ENCODE measurements at places on chromosomes 3 and 15.

GRCh38 chr3:62161371-62161770, 212.0 kb downstream of the FEZF2 start:
- DNase-seq = no peak

GRCh38 chr3:165852191-165852590, 15.0 kb upstream of the BCHE start:
- DNase-seq = no peak

- no peak for DNase-seq
These were observed 34.1 kb upstream of the NMD3 start for GRCh38 chr3:161187046-161187445.

DNA sequence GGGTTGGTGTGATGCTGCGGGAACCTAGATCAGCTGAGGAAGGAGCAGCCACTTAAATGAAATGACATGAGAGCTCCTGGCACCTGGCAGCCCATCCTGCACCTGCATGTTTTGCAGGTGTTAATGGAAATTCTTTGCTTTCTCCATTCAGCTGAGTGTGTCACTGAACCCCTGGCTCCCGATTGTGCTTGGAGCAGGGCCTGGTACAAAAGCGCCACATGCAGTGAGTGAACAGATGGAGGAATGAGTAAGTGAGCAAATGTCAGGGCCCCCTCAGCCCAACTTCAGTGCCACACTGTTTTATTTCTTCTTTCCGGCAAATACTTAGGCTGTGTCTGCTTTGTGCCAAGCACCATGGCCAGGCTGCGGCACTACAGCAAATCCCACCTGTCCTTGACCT, 132.2 kb downstream of the ASB7 start:
- no peak for DNase-seq

DNA sequence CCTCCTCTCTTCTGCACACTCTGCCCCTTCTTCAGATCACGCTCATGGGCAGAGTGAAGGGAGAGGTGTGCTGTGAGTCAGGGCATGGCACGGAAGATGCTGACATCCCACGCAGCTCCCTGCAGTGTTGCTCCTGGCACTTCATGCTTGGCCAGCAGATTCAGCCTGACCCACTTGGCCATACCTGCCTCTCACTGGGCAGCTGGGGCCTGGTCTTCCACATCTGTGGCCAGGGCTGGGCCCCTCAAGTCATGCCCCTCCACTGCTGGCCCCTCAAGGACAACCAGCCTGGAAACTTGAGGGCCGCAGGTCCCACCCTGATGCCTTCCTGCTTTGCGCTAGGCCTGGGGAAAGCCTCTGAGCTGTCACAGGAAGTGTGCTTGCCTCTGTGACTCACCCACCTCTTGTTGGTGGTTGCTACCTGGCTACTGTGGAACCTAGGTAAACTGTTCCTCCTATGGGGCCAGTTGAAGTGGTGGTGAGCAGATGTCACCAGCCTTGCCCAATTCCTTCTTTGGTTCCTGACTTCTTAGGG, 48.7 kb downstream of the BSN start:
- peak; percentile 63 for DNase-seq

GRCh38 chr3:109480014-109480413, 142.7 kb upstream of the DPPA4 start:
- DNase-seq = no peak

GRCh38 chr3:8371960-8372463, 129.6 kb upstream of the LMCD1 start:
- DNase-seq = no peak

GRCh38 chr3:185796431-185797107, 28.3 kb downstream of the IGF2BP2 start:
- peak; percentile 97 for DNase-seq

DNA sequence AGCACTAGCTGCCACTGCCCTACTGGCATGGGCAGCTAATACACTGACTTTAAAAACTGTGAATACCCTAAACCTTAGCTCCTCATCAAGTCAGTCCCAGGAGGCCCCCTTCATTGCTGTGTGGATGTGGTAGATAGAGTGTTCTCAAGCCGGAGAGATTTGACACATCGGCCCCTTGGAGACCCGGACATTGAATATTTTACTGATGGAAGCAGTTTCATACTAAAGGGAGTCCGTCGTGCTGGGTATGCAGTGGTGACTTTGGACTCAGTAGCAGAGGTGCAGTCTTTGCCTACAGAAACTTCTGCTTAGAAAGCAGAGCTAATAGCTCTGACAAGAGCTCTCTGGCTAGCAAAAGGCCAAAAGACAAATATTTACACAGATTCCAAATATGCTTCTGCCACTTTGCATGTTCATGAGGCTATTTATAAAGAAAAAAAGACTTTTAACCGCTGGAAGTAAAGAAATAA, 17.5 kb downstream of the CCR4 start:
- no peak for DNase-seq

DNA sequence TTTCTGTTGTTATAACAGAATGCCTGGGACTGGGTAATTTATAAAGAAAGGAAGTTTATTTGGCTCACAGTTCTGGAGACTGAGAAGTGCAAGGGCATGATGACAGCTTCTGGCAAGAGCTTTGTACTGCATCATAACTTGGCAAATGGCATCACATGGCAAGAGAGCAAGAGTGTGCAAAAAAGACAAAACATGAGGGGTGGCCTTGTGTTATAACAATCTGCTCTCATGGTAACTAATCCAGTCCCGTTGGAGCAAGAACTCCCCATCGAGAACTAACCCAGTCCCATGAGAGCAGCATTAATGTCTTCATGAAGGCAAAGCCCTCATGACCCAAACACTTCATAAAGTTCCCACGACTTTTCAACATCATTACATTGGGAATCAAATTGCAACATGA, 23.2 kb downstream of the SCN11A start:
- DNase-seq = no peak

DNA sequence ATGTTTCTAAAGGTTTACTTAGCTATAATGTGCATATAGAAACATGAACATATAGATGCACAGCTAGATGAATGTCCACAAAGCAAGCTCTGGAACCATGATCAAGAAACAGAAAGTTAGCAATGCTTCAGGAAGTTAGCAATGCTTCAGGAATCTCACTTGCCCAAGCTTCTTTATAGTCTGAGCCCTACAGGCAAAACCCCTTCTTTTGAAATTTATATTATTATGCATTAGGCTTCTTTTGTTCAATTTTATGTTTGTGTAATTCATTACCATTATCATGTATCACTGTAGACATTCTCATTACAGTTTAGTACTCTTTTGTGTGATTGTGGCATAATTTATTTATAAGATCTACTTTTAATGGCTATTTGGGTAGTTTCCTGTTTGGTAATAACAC, 286.4 kb upstream of the BCHE start:
- no peak for DNase-seq

DNA sequence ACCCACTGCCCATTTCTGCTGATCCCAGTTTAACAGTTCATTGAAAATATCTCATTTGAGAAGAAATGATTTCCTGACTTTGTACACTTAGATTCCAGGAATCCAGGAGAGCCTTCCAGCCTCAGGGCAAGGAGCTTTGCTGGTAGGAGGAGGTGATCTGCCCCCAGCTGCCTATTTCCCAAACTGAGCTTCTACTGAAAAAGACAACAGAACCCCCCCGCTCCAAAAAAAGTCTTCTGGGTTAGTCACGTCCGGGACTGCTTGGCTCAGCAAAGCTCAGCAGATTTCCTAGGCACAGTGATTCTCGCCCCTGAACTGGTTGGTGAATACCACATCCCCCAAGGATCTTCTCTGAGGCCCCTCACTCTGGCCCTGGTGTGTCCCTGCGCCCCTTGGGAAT, 13.1 kb downstream of the SLC6A6 start:
- no peak for DNase-seq

- no peak for DNase-seq
These were observed 53.9 kb downstream of the MRPS25 start for GRCh38 chr3:15011174-15011573.

DNA sequence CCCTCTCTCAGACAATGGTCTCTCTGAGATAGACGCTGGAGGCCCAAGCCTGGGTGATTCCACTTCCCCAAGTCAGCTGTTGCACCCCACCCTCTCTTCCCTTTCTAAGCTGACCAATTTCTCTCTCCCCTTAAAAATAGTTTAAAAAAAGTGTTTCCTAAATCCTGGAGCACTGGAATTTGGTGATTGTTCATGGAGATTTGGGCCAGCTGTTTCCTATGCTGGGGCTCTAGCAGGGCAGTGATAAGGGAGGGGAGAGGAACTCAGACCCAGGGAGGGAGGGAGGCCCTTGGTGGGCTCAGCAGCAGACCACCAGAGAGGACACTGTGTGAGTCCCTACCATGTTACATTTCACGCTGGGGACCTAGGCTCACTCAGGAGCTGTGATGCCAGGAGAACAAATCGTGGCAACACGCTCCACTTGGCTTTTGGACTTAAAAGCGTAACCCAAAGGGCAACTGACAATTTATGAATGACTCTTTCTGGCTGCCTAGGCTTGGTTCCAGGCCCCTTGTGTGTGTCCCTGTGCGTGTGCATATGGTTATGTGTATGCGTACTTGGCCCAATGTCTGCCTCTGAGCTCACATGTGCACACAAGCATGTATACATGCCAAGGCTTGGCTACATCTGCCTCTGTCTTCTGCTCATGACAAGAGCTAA, 59.8 kb upstream of the INSYN1 start:
- DNase-seq = no peak

DNA sequence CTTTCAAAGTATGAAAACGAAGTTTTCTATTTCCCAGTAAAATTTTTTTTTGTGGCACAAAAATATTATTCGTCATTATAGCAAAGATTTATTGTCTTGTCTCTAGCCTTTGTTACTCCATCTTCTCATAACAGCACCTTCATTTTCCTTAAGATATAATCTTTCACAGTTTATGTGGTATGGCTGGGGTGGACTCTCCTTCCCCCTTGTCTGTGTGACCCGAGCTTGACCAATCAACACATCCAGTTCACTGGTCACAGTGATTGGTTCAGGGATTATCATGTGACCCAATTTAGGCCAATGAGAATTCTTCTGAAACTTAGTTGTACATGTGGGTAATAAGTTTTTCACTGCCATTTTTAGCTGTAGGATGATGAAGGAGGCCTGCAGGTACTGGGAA, 71.2 kb upstream of the DCBLD2 start:
- no peak for DNase-seq

- DNase-seq = no peak
These were observed 19.9 kb upstream of the PDE8A start for GRCh38 chr15:84961707-84962106.

DNA sequence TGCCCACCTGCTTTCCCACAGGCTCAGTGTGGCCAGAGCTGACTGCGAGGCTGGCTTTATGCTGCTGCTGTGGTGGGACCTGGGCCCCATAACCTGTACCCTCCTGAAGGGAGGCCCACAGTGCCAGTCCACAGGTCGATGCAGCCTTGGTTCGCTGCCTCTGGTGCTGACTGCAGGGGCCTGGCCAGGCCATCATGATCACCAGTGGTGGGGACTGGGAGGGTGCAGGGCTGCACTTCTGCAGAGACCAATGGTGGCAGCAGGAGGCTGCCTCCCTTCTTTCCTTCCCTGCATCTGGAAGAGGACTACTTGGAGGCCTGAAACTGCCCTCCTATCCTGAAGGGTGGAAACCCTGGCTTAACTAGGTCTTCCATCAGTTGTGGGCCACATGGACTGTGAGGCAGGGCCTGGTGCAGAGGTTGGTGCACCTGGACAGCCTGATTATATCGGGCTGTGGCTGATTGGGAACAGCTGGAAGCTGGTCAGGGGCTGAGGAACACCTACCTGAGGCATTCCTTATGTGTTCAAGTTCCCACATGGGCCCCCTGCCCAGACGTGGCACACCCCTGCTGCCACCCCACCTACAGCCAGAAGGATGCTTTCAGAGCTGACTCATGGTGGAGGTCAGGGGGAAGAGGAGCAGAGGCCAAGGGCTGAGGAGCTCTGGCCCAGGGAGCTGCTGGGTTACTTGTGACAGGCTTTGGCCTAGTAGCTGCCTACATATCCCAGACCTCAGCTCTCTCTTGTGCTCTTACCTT, 29.8 kb downstream of the POMGNT2 start:
- no peak for DNase-seq

GRCh38 chr3:112463250-112463649, 36.0 kb downstream of the BTLA start:
- DNase-seq = no peak

GRCh38 chr15:59137566-59137965, 32.6 kb downstream of the CCNB2 start:
- DNase-seq = no peak

DNA sequence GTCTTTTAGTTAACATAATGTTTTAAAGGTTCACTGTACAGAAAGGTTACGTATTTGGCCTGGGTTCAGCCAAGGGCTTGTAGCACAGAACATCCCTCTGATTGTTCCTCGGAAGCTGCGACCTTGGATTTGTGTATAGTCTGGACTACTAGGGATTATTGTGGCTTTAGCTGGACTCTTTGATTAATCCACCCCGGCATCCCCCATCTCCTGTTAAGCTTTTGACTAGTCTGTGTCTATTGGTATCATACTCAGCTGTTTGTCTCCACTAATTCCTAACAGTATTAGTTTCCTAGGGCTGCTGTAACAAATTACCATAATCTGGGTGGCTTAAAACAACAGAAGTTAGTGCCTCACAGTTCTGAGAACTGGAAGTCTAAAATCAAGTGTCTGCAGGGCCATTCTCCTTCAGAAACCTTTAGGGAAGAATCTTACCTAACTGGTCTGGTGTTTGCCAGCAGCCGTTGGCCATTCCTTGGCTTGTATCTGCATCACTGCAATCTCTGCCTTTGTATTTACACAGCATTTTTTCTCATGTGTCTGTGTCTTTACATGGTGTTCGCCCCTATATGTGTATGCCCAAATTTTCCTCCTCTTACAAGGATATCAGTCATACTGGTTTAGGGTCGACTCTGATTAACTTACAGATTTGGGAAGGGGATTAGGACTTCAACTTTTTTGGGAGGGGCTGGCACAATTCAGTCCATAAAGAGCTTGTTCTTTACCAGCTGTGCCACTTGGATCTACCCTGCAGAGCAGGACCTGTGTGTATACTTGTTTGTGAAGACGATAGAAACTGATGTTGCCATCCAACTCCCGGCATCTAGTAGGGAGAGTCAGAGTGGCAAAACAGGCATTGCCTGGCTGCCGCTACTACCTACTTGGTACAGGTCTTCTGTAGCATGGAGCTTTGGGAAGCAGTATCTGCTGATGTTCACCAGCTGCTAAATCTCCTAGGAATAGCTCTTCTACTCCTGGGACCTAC, 117.8 kb downstream of the UBE2E2 start:
- no peak for DNase-seq

DNA sequence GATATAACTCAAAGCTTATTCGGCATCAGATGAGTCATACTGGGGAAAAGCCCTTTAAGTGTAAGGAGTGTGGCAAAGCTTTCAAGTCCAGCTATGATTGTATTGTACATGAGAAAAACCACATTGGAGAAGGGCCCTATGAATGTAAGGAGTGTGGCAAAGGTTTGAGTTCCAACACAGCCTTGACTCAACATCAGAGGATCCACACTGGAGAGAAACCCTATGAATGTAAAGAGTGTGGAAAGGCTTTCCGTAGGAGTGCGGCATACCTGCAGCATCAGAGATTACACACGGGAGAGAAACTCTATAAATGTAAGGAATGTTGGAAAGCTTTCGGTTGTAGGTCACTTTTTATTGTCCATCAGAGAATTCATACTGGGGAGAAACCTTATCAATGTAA, 7.5 kb downstream of the ZNF621 start:
- DNase-seq = no peak
